ENCODE measurements at places on chromosomes 3 and 15.

GRCh38 chr15:73794443-73795133 lies 41.4 kb upstream of the INSYN1 start:
- no peak for DNase-seq

DNA sequence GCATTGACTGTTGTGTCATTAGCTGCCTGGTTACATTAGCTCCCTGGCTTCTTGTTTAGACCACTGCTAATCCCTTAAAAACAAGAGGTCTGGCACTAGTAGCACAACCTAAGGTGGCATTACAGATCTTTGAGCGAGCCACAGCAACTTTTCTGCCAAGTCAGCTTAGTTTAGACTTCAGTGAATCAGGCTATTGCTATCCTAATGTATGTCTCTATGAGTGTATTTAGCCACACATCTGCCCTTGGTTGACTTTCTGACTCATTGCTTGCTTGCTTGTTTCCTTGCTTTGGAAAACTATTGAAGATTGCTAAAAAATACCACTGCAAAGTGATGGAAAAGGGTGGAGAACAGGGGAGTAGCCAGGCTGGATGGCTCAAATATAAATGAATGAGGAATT lies 50.2 kb downstream of the CHP1 start:
- DNase-seq, result no peak

DNA sequence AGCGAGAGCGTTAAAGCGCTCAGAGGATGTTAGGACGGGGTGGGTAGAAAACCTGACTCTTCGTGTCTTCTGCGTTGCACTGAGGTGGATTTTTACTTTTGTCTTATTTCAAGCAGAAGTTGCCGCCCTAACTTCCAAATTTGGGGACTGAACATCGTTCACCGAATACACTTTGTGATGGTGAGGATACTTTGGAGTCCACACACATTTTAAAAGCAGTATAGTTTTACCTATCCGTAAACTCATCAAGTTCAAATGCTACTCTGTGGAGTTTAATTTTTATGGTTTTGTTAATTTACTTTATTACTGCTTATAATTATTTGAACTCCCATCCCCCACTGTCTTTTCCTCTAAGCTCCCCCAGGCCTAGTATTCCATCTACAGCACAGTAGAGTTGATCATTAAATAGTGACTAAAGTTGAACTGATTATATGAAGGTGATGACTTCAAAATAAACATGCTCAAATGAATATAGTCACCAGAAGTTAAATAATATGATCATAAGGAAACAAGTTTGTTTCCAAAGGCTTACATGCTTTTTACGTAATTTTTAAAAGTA lies 617 bp upstream of the EOGT start:
- DNase-seq, result no peak

DNA sequence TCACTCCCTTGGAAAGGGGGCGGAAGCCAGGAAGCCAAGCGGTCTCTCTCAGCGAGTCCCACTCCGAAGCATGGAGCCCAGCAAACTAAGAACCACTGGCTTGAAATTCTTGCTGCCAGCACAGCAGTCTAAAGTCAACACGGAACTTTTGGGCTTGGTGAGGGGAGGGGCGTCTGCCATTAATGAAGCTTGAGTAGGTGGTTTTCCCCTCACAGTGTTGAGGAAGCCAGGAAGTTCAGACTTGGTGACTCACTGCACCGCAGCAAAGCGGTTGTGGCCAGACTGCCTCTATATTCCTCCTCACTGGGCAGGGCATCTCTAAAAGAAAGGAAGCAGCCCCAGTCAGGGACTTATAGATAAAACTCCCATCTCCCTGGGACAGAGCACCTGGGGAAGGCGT lies 665.4 kb upstream of the CBLB start:
- peak; percentile 73 for DNase-seq

DNA sequence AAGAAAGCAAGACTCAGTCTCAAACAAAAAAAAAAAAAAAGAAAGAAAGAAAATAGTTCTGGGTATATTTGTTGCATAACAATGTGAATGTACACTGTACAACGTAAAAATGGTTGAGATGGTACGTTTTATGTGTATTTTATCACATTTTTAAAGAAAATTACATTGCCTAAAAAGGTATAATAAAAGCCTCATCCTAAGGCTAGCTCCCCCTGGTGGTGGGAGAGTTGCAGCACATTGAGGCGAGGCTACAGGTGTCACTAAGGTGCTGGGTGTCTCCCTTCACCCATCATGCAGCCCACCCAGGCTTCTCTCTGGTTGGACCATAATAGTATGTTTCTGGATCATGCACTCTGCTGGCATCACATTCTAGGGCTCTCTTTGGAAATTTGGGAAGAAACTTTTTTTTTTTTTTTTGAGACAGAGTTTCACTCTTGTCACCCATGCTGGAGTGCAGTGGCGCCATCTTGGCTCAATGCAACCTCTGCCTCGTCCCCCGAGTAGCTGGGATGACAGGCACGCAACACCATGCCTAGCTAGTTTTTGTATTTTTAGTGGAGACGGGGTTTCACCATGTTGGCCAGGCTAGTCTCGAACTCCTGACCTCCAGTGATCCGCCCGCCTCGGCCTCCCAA lies 12.4 kb upstream of the RAB11A start:
- DNase-seq, result peak; percentile 83

DNA sequence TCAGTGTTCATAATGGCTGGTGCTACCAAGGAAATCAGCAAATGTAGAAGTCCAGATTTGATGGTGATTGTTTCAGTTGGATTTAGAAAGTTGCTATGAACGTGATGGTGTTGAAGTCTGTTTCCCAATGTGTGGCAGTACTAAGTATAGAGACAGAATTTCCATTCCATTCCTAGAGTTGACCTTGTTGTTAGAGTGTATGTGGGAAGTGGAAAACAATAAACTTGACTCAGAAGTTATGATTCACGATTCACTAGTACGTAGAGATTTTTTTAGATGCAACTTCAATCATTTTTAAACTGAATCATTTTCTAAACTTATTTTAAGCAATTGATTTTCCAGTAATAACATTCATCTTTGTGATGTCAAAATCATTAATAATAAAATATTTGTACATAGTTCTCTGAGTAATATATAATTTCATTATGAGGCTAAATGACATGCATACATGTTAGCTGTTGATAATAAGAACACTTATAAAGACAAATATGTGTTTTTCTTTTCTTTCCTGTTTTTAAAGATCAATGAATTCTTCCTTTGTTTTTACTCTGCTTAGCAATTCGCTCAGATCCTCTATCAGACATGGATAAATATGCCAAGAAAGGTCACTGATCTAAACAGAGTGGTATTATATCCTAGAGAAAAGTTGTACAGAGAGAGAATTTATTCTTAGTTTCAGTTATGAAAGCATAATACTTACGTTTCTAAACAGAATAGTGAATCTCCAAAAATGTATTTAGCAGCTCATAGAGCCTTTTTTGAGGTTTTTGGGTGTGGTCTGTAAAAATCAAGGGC lies 108.8 kb upstream of the GPR149 start:
- DNase-seq, result no peak

GRCh38 chr3:27485866-27486265 lies 1.7 kb upstream of the SLC4A7 start:
- DNase-seq, result no peak

GRCh38 chr3:41198526-41198925 lies 779 bp upstream of the CTNNB1 start:
- DNase-seq, result peak; percentile 5

DNA sequence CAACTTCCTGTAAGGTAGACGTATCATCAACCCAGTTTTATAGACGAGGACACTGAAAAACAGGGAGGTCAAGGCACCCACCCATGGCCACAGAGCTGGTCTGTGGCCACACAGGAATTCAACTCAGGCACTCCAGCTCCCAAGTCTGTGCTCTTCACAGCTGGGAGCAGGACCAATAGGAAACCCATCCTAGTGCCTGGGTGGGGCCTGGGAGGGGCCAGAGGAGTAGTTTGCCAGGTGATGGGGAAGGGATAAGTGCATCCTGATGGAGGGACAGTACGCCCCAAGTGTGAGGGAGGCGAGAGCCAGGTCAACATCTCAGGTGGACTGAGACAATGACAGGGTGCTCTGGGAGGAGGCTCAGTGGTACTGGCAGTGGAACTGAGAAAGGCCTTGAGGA lies 22.0 kb downstream of the KIF9 start:
- no peak for DNase-seq

GRCh38 chr3:10601857-10602230 lies 96.5 kb upstream of the ATP2B2 start:
- no peak for DNase-seq
